Stimulated activated CD4-positive, alpha-beta T cell treated with anti-CD3 and anti-CD28 coated beads, Interleukin-2, amount 100 ng/mL, for 24 hours (primary cell): ENCODE measurements at places on chromosomes 3 and 15.

GRCh38 chr15:76533060-76533820 is 196.7 kb downstream of the ISL2 start:
- DNase-seq: no peak

DNA sequence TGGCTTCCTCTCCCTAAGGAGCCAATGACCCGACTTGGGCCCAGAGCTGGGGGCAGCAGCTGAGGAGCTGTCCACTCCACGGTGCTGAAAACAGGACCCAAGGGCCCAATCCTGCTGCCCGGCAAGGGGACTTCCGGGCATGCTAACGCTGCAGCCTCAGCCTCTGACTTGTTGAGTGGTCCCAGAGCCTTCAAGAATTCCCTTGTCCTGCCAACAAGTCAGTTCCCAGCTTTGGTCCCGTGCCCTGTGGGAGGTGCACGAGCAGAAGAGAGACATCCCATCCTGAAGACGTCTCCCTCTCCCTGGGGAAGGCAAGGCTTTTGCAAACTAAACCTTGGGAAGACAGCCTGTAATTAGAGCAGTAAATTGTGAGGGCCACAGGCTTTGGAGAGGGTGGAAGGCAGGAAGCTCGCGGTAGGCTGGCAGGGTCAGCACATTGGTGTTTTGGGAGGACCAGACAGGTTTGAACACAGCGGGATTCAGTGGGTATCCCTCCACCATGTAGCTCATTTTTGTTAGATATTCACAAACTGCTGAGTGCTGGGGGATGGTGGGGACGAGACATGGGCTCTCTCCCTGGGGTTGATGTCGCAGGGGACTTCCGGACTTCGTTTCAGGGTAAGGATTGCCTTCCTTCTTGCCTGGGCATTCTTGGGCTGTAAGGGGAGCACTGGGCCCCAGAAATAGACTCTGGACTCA is 29.8 kb upstream of the PRR23E start:
- DNase-seq: no peak

DNA sequence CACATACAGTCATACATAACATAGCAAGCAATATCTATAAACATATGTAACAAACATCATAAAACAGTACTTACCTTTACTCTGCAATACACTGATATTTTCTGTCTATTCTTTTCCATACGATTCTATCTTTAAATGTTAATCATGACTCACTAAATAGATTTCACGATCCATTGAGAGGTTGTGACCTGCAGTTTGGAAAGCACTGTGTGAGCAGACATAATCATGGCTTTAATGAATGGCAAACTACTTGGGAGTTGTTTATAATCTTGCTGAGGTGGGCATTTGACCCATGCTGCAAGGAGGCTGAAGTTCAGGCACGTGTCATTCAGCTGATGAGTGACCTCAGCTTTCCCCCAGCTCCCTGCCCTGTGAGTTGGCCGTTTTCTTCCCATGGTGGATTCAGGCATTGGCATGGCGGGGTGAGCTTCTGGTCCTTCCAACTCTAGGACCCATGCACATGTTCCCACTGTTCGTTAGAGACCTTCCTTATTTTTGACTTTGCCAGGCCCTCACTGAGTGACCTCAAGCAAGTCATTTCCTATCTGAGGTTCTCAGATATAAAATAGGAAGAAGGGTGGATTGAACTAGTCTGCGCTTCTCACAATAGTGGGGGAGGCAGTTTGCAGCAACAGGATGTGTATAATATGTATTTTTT is 41.7 kb downstream of the PAQR5 start:
- DNase-seq: no peak

- no peak for DNase-seq
Measured at GRCh38 chr15:91970142-91970541, 116.6 kb downstream of the SLCO3A1 start.

DNA sequence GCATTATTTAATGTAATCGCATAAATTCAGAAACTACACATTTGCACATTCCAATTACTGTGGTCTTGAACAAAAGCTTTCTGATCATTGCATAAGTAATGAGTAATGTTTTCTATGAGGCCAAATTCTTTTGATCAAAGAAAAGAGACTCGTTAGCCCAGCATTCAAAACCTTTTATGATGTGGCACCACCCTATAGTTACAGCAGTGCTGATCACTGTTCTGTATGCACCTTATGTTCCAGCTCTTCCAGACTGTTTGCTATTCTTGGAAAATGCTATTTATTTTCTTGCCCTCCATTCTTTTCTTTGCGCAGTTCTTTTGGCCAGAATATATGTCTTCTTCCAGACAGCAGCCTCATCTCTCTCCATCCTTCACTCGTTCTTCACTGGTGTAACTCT is 42.3 kb downstream of the MAP3K13 start:
- no peak for DNase-seq
